ENCODE measurements at places on chromosomes 11 and 22.

- DNase-seq: no peak
Measured at GRCh38 chr11:130344841-130345240, 30.1 kb upstream of the ZBTB44 start.

GRCh38 chr11:6703247-6704063 lies 20.3 kb upstream of the MRPL17 start:
- DNase-seq: no peak

- no peak for DNase-seq
Measured at GRCh38 chr11:38460429-38460828, 1862.4 kb upstream of the RAG2 start.

GRCh38 chr11:48005136-48005535 lies 24.8 kb downstream of the PTPRJ start:
- DNase-seq: no peak

- no peak for DNase-seq
Measured at GRCh38 chr11:66861038-66861773, 4.3 kb downstream of the LRFN4 start.

DNA sequence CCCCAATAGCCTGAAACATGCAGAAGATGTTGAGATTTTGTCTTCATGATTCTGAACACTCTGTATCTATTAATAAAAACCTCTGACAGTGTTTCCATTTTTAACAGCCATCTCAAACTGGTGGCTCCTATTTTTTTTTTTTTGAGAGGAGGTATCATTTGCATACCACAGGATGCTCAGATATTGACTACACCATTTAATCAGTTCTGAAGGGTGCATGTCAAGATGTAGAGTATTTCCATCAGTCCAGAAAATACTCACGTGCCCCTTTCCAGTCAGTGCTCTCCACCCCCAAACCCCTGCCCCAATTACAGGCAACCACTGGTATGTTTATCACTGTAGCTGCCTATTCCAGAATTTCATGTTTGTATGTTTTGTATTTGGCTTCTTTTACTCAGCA lies 85.3 kb upstream of the SORL1-AS1 start:
- no peak for DNase-seq

DNA sequence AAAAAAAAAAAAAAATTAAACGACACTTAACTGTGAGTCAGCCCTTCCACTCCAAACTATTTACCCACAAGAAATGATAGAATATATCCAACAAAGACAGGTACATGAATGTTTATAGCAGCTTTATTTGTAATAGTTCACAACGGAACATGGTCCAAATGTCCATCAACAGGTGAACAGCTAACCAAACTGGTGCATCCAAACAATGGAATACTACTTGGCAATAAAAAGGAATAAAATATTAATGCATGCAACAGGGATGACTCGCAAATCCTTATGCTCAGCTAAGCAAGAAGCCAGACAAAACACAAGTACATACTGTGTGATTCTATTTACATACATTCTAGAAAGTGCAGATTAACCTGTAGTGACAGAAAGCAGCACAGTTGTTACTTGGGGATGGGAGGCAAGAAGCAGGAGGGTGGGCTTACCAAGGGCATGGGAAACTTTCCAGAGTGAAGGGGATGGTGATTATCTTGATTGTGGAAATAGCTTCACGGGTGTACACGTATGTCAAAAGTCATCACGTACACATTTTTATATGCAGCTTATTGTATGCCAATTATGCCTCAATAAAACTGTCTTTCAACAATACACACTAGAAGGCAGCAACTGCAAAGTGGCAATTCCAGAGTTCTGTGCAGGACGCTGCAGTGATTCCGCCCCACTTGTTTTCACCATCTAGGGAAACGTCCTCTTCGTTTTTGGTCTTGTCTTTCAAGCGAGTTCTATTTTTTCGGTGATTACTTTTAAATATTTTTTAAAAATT lies 6.7 kb upstream of the SF1 start:
- no peak for DNase-seq

- no peak for DNase-seq
Measured at GRCh38 chr11:59534676-59535075, 23.3 kb downstream of the OR4D9 start.

DNA sequence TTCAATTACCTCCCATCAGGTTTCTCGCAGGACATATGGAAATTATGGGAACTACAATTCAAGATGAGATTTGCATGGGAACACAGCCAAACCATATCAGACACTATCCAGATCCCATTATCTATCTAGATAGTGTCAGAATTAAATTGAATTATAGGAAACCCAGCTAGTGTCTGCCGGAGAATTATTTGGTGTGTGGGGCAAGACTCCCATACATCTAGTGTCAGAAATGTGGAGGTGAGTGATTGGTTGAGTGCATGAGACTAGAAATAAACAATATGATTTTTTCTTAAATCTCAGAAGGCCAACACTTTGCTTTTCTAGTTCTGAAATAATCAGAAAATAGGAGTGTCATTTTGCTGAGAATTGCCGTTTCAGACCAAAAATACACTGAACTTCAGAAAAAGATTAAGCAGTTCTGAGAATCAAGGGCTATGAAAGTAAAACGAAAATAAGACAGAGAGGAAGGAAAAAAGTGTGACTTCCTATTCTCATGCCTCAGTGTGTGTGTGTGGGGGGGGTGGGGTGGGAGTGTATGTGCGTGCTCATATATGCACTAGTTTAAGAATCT lies 21.3 kb downstream of the CASP12 start:
- no peak for DNase-seq

GRCh38 chr11:72008728-72009127 lies 10.0 kb downstream of the IL18BP start:
- no peak for DNase-seq

DNA sequence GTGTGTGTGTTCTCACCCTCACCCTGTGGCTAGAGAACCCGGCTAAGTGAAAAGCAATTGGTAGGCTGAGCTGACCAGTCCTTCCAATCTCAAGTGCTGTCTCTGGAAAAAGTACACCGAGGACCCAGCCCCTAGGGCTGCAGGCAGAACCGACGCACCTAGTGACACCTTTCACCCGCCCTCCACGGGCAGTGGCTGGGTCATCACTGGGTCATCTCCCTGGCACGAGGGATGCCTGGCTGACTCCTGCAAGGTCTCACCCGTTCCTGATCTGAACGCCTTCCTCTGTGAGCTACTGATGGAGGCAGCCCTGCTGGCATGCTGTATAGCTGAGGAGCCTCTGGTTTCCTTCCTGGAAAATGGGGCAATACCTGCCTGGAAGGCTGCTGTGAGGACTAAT lies 311.5 kb downstream of the NTM start:
- DNase-seq: no peak

- no peak for DNase-seq
Measured at GRCh38 chr22:37457093-37457893, 28.9 kb downstream of the MFNG start.

DNA sequence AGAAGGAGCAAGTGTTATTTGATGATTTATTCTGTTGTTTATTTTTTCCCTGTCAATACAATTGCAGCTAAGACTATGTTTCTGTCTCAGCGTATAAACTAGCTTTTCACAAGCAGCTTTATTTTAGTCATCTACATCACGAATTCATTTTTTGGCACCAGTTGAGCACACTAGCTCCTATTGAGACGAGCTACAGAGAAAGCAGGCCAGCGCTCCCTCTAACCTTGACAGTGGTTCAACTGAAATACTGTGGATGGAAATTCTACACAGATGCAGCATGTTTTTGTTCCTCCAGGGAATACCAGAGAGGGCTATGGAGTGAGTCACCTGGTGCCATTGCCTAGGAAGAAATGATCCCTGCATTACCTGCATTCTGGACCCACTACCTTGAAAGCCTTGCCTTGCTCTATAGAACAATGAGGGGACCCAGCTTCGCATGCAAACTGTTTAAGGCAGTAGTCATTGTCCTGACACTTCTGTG lies 108.2 kb upstream of the ARHGAP42 start:
- DNase-seq: no peak

DNA sequence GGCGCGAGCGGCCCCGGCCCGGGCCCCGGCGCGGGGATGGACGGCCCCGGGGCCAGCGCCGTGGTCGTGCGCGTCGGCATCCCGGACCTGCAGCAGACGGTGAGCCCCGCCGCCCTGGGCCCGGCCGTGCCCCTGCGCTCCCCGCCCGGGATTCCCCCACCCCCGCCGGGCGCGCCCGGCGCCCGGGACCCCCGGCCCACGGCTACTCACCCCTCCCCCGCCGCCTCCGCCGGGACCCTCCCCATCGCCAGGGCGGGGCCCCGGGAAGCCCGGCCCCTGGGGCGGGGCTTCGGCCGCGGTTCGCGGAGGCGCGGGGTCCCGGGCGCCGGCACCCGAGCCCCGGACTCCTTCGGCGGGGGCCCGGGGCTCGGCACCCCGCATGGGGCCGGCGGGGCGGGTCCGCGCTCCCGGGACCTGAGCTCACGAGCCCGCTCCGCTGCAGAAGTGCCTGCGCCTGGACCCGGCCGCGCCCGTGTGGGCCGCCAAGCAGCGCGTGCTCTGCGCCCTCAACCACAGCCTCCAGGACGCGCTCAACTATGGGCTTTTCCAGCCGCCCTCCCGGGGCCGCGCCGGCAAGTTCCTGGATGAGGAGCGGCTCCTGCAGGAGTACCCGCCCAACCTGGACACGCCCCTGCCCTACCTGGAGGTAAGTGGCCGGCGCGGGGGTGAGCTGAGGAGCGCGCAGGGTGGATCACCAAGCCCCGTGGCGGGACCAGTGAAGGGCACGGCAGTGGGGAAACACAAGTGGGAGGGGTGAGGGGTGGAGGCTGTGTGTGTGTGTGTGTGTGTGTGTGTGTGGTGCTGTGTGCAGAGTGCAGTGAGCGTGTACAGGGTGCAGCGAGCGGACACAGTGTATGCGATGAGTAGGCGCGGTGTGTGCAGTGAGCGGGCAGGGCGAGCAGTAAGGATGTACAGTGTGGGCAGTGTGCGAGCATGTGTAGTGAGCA lies 2.3 kb downstream of the SHANK3 start:
- DNase-seq: no peak

DNA sequence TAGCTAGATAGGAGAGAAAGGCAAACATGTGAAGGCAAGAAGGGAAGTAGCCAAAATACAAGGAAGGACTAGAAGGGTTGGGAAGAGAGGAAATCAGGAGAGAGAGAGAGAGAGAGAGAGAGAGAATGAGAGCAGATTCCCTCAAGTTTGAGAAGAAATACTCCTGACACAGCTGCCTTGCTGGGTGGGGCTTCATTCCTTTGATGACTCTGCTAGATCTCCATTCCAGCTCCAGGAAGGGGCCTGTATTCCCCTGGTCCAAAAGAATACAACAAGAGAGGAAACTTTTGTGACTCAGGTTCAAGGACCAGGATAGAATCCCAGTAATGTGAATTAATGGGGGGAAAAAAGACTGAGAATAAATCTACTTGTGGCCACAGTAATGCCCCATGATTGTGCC lies 62.9 kb upstream of the SPON1 start:
- no peak for DNase-seq

- DNase-seq: no peak
Measured at GRCh38 chr22:20126284-20127029, 5.1 kb upstream of the ZDHHC8 start.

DNA sequence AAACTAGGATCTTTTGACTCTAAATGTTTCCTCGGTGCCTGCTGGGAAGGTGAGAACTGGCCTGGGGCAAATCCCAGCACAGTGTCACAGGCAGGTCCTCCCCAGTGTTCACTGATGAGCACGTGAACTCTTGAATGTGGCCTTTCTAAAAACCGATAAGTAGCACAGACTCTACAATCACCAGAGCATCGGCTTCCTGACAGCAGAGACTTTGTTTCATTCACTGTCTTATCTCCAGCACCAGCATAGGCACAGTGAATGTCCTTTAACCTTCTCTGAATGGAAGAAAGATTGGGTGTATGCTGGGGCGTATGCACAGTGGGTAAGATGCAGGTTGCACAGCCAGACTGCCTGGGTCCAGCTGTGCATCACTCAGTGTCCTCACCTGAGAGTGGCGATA lies 59.3 kb upstream of the EIF3D start:
- no peak for DNase-seq

DNA sequence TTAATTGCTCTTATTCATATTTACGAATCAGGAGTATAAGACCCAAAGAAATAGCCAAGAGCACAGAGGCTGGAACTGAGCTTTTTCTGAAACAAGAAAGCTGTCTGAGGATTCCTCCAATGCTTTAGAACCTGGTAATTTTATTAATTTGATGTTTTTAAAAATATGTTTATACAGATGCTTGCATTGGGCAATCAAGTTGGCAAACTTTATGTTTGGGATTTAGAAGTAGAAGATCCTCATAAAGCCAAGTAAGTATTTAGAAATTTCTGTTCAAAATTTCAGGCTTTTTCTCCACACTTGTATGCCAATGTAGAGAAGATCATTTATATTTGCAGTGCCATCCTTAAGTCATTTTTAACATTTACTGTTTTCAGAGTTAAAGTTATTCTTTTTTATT lies 24.3 kb upstream of the HIKESHI start:
- DNase-seq: no peak

DNA sequence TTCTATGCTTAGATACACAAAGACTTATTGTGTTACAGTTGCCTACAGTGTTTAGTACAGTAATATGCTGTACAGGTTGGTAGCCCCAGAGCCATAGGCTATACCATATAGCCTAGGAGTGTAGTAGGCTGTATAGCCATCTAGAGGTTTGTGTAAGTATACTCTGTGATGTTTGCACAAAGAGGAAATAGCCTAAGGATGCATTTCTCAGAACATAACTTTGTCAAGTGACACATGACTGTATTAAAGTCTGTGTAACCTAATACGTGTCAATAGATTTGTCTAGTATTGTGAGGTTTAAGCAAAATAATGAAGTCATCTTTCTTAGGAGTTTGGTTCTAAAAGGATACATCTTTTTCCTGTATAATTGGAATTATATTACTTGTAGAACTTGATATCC lies 5.5 kb downstream of the ZC3H12C start:
- DNase-seq: no peak

GRCh38 chr11:133991101-133991500 lies 34.3 kb upstream of the IGSF9B start:
- no peak for DNase-seq

DNA sequence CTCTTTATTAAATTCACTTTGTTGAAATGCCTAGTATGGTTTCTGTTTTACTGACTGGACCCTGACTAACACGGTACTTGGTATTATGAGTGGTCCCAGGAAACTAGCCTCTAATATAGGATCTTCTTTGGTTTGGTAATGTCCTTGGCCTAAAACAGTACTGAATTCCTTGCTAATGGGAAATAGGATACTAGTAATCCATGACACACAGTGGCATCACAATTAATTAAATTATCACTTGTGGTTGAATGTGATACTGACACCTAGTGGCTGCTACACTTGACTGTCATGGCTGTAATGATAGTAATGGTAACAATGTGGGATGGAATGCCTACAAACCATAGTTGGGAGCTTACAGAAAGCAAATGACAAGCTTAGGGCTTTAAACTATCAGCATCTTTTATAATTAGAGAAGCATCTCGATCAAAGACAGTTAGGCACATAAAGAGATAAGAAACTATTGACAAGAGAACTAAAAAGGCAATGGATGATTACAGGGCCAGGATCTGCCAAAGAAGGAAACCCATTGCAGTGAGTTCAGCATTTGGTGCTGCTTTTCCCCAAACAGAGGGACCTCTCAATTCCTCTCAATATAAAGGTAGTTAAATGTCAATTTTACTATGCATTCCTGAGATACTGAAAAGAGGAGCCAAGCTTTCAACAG lies 8.6 kb downstream of the DNHD1 start:
- no peak for DNase-seq

GRCh38 chr11:34250732-34251588 lies 106.8 kb downstream of the ABTB2 start:
- no peak for DNase-seq
